ENCODE measurements at places on chromosomes 6 and 20. TPM values are rescaled to one million over a fixed set of nuclear protein-coding genes. Genes with fewer than 3 reads are reported as not detected.

The HUS1B gene
- 0.27 TPM for total RNA-seq

The GSTA3 gene
- total RNA-seq, result not detected

The TINAG gene
- total RNA-seq, result not detected

The PPP1R16B gene
- total RNA-seq, result 0.08 TPM

The HCRTR2 gene
- not detected for total RNA-seq

The RIPOR2 gene
- total RNA-seq, result 0.73 TPM

Data from A549 treated with Hydrocortisone at 1 μM for 4 hours (cell line).